Right renal pelvis (tissue), 4 donors: ENCODE measurements at places on chromosomes 7 and 10. TPM values are rescaled to one million over a fixed set of nuclear protein-coding genes. Genes with fewer than 3 reads are reported as not detected.

GRCh38 chr10:96165726-96166125 is 35.6 kb downstream of the ZNF518A start:
- no peak for DNase-seq

GRCh38 chr7:135575296-135575695 is 17.6 kb downstream of the NUP205 start:
- DNase-seq, result no peak

DNA sequence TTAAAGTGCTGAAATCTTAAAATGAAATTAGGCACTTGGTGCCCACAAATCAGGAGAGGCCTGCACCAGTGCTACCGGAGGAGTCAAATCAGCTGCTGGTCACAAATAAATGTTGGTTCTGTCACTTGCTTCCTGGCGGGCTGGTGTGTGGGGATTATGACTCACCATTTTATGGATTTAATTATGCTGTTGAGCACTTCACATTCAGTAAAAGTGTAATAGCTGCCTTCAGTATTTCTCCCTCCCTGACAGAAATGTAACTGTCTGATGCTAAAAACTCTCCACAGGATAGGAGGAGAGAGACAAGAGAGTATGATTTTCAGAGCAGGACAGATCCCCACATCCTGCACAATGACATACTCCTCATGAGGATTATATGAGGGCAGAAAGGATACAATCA is 186.0 kb downstream of the JAZF1 start:
- DNase-seq, result no peak

- DNase-seq, result no peak
Observed at GRCh38 chr7:29350351-29350750, 155.8 kb downstream of the CHN2 start.

DNA sequence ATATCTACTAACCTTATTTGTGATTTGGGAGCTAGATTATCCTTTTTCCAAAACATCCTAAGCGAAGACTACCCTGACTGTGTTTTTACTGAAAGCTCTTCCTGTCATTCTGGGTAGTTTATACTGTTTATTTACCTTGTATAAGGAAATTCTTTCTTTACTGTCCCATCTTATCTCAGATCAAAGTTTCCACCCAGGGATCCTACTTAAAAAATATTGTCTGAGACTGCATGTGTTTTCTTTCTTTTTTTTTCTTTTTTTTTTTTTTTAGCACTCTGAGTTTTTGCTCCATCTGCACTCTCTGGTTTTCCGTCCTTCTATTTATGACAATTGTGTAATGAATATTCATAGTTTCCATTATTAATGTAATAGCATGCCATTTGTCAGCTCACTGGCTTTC is 26.5 kb downstream of the CDK14 start:
- DNase-seq, result no peak

DNA sequence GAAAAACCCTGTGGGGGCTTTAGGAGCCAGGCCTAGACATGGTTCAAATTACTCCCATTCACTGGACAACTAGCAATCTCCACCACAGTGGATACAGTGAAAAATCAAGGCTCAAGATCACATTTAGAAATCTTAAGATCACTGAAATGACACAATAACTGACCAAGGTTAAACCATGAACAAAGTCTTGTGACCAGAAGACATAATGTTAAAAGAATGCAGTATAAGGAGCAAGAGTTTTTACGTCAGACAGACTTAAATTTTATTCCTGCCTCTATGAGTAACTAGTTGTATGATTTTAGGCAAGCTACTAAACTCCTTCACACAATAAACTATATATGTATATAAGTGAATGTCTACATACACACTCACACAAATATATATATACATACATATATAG is 68.5 kb downstream of the MICU1 start:
- no peak for DNase-seq

DNA sequence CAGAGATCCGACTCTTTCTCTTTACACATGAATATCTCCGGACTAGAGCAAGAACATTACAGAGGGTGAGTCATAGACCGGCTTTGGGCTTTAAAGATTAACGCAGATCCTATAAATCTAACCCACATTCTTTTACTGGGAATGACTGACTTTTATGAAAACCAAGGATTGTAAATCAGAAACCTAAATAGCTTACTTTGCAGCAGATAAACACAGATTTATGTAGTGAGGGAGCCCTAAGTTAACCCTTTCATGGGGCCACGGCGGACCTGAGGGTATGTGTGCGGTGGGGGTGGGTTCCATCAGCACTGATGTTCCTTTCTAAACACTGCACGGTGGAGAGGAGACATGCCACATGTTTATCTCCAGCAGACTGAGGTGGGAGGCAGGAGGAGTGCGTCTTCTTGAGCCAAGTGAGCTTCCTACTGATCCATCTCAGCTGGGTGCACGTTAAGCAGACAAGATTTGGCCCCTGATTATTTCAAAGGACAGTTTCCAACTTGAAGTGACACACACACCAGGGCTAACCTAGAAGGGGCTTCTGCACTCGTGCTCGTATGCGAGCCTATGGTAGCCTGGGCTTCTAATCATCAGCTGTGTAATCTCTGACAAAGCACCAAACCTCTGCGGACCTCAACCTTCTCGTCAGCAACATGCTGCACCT is 127.6 kb downstream of the WDR11 start:
- no peak for DNase-seq

DNA sequence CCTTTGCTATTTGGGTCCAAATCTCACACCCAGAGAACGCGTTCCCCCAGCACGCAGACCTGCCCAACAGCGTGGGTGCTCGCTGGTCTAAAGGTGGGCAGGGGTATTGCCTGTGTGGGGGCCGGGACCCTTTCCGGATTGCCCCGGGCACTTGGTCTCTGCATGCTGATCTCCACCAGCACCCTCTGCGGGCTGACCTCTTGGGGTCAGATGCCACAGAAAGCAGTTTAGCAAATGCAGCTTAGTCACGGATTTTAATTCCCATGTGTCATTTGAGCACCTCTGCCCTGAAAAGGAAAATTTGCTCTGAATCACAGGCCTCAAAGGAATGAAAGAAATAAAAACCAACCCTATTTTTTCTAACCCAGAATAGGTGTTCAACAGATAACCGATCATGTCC is 46.7 kb downstream of the PKD1L1 start:
- DNase-seq, result no peak

DNA sequence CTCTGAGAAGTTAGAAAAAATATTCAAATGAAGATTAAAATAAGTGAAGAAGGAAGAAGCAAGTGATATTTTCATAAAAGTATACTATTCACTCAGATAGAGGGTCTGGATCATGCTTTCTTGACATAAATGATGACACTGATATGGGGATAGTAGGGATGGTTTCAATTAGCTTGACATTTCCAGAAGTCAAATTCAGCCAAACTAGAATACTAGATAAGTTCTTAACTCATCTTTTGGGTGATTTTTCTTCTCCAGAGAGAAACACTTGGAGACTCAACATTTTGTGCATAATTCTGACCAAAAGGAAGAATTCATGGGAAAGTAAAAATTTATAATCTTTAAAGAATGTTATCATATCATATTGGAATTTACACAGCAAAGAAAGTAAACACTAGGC is 152.0 kb upstream of the LRGUK start:
- no peak for DNase-seq

- DNase-seq, result no peak
Observed at GRCh38 chr7:38066391-38066790, 111.7 kb upstream of the STARD3NL start.

- no peak for DNase-seq
Observed at GRCh38 chr10:123390874-123391273, 236.7 kb downstream of the BUB3 start.

- no peak for DNase-seq
Observed at GRCh38 chr10:89478085-89478738, 57.2 kb downstream of the SLC16A12 start.

DNA sequence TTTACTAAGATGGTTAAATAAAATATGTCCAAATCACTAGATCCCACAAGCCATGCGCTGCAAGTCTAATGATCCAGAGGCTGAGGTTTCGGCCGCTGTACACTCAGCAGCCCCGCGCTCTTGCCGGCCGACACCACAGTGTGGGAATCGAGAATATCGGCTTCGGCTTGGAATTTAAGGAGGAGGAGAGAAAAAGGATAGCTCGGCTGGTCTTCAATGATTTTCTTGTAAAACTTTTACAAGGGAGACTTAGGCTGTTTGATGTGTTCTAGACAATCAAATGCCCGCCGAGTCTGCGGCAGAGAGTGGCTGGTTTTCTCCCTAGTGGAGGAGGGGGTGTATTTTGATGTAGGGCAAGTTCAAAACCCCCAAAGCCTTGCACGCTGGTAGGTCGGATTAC is 118.2 kb upstream of the TCF7L2 start:
- DNase-seq, result no peak

GRCh38 chr10:1978584-1978983 is 241.3 kb upstream of the ADARB2 start:
- DNase-seq, result no peak

DNA sequence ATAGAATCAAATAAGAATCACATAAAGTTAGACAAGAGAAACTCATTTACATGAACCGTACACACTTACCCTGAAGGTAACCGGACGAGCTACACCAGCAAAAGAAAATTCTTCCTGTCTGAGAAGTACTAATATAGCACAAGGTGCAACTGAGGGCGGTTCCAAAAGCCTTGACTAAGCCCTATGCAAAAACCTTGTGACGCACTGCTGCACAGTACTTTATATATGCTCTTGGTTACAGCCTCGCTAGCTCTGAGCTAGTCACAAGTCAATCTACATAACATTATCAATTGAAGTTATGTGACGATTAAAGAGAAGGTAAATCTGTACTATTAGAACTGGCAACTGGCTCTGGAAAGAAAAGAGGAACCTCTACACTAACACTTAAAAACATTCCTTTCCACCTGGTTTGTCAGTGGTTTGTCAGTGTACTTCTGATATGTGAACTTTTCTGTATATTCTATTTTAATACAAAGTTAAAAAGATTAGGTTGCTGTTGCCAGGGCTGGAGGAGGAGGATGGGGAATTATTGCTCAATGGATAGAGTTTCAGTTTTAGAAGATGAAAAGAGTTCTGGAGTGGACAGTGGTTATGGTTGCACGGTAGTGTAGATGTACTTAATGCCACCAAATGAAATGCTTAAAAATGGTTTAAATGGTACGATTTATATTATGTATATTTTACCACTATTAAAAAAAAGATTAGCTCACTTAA is 21.6 kb downstream of the NT5C3A start:
- no peak for DNase-seq

DNA sequence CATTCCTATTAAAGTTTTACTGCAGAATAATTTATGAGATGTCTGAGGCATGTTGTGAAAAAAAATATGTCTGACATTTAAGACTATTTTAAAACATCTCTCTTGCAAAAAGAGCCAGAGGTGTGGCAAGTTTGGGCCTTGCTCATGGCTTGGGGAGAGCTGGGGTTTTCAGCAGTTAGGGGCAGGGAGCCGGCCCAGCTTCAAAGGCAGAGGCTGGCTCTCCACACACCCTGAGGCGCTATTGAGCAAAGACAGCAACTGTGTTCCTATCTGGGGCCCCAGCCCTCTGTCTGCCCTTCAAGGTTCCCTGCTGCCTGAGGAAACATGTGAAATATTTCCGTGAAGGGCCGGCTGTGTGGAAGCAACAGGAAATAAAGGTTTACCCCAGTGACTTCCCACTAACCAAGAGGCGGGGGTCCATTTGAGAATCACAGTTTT is 94.0 kb downstream of the SORBS1 start:
- DNase-seq, result no peak

GRCh38 chr10:72265508-72265907 is 8.2 kb upstream of the DDIT4 start:
- DNase-seq, result no peak

DNA sequence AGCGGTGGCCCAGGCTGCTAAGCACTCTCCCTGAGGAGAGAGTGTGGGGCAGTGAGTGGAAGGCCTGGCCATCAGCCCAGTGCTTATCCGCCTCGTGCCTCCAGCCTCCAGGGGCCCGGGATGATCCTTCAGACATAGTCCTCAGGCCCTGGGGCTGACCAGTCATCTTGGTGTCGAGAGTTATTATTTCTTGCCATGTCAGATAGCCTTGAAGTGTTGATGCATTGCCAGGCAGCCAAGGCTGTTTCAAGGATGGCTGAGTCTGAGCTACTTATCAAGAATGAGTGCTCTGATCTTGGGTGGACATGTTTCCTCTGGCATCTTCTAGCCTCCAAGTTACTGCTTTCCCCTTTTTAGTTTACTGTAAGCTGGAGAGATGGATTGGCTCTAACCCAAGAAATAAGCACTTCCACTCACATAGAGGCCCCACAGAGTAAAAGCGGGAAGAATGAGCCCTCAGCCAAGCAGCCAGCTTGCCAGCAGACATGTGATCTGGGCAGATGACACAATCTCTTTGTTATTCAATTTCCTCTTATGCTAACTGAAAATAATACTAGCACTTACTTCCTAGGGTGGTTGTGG is 136.5 kb upstream of the NAMPT start:
- DNase-seq, result no peak

DNA sequence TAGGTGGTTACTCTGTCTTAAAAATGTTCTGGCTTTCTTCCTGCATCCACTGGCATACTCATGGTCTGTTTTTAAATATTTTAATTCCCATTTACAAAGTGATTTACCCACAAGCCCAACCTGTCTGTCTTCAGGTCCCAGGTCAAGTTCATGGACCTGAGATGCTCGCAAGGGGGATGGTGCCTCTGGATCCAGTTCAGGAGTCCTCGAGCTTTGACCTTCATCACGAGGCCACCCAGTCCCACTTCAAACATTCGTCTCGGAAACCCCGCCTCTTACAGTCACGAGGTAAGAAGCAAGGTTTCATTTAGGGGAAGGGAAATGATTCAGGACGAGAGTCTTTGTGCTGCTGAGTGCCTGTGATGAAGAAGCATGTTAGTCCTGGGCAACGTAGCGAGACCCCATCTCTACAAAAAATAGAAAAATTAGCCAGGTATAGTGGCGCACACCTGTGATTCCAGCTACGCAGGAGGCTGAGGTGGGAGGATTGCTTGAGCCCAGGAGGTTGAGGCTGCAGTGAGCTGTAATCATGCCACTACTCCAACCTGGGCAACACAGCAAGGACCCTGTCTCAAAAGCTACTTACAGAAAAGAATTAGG is 8.7 kb downstream of the ZKSCAN1 start:
- DNase-seq, result no peak

DNA sequence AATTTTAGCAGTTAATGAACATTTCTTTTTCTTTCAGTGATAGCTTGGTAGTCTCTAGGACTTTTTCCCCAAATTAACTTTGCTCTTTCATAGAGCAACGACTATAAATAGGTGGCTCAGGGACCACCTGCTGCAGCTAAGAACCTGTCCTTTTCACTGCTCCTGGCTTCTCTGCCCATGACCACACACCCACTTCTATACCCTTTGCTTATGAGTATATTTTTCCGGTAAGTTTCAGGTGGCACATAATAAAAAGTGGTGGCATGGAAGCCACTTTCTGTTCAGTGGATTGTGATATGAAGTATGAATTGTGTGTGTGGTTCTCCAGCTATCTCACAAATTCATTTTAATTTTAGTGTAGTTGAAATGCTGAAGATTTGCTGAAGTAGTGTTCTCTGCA is 1.2 kb downstream of the ING3 start:
- no peak for DNase-seq

GRCh38 chr10:58164517-58164916 is 103.2 kb downstream of the IPMK start:
- DNase-seq, result no peak

The WDR86 gene
- 48.7 TPM for polyA plus RNA-seq

The SLK gene
- 68.4 TPM for polyA plus RNA-seq

The ASAH2 gene
- polyA plus RNA-seq, result 2.2 TPM

The GIMAP4 gene
- polyA plus RNA-seq, result 19.1 TPM

The SPDYE11 gene
- polyA plus RNA-seq, result 0.18 TPM
